ENCODE measurements at places on chromosomes 3 and 15.

DNA sequence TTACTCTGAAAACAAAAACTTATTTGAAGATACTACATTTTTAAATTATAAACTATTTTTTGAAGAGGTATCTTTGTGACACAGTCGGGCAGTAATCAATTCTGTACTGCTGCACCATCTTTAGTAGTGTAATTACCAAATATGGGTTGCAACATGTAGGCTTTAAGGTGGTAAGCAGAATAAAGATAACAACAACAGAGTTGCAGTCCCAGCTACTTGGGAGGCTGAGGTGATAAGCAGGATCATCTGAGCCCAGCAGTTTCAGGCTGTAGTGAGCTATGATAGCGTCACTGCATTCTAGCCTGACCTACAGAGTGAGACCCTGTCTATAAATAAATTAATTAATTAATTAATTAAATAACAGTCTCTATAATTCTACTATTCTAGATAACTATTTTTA, 6.0 kb downstream of the PLOD2 start:
- no peaks in the 10 kb centered on the region for H3K36me3 ChIP-seq
- no peak for DNase-seq
- H3K4me1 ChIP-seq: peaks cover 2% of the 10 kb centered on the region
- peaks cover 16% of the 10 kb centered on the region for H3K27me3 ChIP-seq
- H3K27ac ChIP-seq: no peak overlapping the region
- no peak overlapping the region for H3K4me3 ChIP-seq

- peaks cover 57% of the 10 kb centered on the region for H3K36me3 ChIP-seq
- H3K27me3 ChIP-seq: no peaks in the 10 kb centered on the region
- DNase-seq: no peak
- H3K4me1 ChIP-seq: peaks cover 73% of the 10 kb centered on the region
- no peak overlapping the region for H3K27ac ChIP-seq
Measured at GRCh38 chr15:65884511-65884910, 15.2 kb downstream of the RAB11A start.

DNA sequence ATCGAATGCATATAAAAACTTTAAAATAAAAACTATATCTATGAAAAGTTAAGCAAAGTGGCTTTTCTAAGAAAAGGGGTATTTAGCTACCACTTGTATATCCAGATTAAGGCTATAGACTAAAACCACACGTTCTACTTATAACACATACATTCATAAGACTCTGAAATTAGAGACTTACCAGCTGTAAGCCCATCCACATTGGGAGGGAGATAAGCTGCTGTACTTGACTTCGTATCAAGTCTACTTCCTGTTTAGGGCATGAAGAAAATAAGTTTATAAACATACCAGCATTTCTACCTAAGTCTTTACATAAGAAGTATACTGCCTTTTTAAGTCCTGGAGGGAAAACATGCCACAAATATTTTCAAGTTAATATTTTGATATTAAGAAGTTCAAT, 27.7 kb downstream of the AQR start:
- no peaks in the 10 kb centered on the region for H3K27me3 ChIP-seq
- H3K27ac ChIP-seq: no peak overlapping the region
- peaks cover 24% of the 10 kb centered on the region for H3K36me3 ChIP-seq
- no peak for DNase-seq
- H3K4me1 ChIP-seq: no peaks in the 10 kb centered on the region
- H3K4me3 ChIP-seq: no peak overlapping the region

DNA sequence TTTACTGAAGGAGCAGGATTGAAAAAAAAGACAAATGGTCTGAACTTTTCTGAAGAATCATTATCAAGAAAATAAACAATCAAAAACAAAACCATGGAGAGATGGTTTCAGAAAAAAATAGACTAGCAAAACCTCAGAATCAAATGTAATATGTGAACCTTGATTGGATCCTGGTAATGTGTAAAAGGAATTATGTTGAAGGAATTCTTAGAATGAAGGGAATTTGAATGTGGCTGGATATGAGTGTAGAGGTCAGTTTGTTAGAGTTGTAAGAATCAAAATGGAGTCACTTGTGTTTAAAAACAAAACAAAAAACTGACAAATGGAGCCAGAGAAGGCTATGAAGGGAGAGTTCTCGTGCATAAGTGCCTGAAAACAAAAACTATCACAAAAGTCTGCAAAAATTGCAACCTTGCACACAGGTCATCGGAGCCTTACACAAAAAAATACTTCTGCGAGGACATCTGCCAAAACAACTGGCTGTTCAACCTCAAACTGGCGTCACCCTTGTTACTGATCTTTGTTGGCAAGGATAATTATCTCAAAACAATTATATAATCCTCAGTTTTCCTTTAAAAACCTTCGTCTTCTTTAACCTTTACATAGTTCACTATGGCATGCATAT, 19.1 kb upstream of the ATP13A3 start:
- H3K4me3 ChIP-seq: no peak overlapping the region
- peaks cover 2% of the 10 kb centered on the region for H3K36me3 ChIP-seq
- no peak for DNase-seq
- no peak overlapping the region for H3K27ac ChIP-seq
- H3K4me1 ChIP-seq: no peaks in the 10 kb centered on the region

GRCh38 chr15:83514584-83514983, 67.4 kb downstream of the SH3GL3 start:
- no peak overlapping the region for H3K4me3 ChIP-seq
- no peak overlapping the region for H3K27ac ChIP-seq
- H3K36me3 ChIP-seq: no peaks in the 10 kb centered on the region

DNA sequence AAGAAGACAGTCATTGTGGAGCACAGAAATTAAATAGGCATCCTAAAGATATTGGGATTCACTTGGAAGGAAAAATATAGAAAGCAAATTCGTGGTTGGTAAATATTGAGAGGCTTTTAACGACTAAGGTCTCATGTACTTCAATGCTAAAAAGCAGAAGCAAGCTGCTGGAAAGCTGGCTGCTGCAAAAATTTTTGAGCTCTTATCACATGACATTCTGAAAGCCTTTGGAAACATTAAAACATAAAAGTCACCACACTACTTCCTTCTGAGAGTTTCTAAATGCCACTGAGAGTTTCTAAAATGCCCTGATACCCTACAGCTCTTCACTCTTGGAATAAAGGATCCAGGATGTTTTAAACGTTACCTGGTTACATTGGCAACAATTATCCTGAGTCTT, 39.0 kb upstream of the CBLB start:
- H3K27me3 ChIP-seq: no peaks in the 10 kb centered on the region
- DNase-seq: no peak
- no peak overlapping the region for H3K4me3 ChIP-seq
- H3K4me1 ChIP-seq: peaks cover 10% of the 10 kb centered on the region
- H3K36me3 ChIP-seq: no peaks in the 10 kb centered on the region

- no peaks in the 10 kb centered on the region for H3K27me3 ChIP-seq
- no peak for DNase-seq
- peaks cover 78% of the 10 kb centered on the region for H3K4me1 ChIP-seq
- H3K36me3 ChIP-seq: peaks cover 55% of the 10 kb centered on the region
- H3K27ac ChIP-seq: peak overlapping the region; percentile 34
Measured at GRCh38 chr3:10281951-10282350, 10.8 kb downstream of the GHRL start.

DNA sequence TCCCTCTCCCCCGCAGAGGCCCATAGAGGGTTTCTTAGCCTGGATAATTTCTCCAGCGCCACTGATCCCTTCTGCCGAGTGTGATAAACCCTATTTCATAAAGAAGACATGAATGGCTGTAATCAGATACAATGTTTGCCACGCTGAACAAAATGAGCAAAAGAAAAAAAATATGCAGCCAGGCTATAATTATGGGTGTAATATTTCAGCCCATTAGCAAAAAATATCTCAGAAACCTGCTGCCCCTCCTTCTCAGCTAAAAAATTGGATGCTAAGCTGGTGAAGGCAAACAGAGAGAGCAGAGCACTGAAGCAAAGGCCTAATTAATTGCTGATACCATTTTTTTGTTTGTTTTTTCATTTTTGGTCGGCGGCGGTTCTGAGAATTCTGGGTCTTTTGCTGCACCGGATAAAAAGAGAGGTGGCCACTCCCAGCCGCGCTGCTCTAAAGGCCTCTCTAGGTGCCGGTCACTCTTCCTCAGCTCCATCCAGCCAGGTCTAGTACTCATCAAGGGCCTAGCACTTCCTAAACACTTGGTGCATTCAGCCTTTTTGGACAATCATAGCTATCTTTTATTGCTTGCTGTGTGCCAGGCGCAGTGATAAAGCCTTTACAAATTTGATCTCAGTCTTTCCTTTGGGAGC, 128.7 kb upstream of the TLE3 start:
- no peaks in the 10 kb centered on the region for H3K27me3 ChIP-seq
- H3K27ac ChIP-seq: no peak overlapping the region
- no peak for DNase-seq
- peaks cover 8% of the 10 kb centered on the region for H3K4me1 ChIP-seq

- H3K4me3 ChIP-seq: peak overlapping the region; percentile 93
- H3K27me3 ChIP-seq: no peaks in the 10 kb centered on the region
- DNase-seq: no peak
- H3K27ac ChIP-seq: peak overlapping the region; percentile 89
- peaks cover 53% of the 10 kb centered on the region for H3K4me1 ChIP-seq
Measured at GRCh38 chr3:4982773-4983738, 3.8 kb downstream of the BHLHE40 start.

GRCh38 chr3:109161487-109162123, 25.1 kb downstream of the C3orf85 start:
- no peaks in the 10 kb centered on the region for H3K36me3 ChIP-seq
- peaks cover 4% of the 10 kb centered on the region for H3K27me3 ChIP-seq
- H3K4me3 ChIP-seq: no peak overlapping the region
- DNase-seq: no peak

GRCh38 chr3:196272826-196273225, 14.7 kb downstream of the PCYT1A start:
- H3K36me3 ChIP-seq: peaks cover 30% of the 10 kb centered on the region
- H3K4me1 ChIP-seq: peaks cover 52% of the 10 kb centered on the region
- no peak overlapping the region for H3K4me3 ChIP-seq
- H3K27ac ChIP-seq: peak overlapping the region; percentile 72
- no peak for DNase-seq
- no peaks in the 10 kb centered on the region for H3K27me3 ChIP-seq

DNA sequence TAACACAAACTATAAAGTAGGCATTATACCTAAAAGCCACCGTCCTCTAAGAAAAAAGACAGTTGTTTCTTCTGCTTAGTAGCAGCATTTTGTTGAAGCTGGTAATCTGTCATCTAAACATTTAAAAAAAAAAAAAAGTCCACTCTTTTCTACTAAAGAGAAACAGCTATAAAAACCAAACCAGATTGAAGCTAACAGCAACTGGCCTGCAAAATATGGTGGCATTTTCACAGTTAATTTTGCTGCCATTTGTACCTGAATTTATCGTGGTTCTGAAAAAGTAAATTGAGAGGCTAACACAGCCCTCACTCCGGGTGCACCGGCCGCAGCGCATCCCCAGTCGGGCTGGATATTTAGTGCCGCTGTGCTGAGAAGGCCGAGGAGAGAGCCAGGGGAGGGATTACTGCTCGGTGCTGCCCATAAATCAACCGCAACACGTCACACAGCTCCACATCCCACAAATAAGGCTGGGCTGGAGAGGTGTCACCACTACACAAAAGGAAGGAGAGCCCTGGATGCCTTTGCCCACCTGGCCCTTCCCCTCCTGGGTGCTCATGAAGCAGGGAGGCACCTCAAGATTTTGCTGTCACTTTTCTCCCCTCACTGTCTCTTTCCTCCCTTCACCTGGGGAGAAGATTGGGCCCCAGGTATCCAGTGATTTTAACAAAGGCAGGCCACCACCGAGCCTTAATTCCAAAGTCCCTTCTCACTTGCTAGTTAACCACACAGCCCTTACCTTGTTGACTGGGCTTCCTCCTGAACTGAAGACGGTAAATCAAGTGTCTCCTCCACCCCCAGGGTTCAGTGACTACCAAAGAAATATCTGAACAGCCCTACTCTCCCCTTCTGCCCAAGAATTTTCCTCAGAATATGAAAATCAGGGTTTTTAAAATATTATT, 44.4 kb downstream of the MECOM start:
- H3K4me1 ChIP-seq: no peaks in the 10 kb centered on the region
- no peak overlapping the region for H3K4me3 ChIP-seq
- peaks cover 7% of the 10 kb centered on the region for H3K27me3 ChIP-seq
- no peak overlapping the region for H3K27ac ChIP-seq
- DNase-seq: no peak

GRCh38 chr3:194808640-194809097, 123.0 kb downstream of the FAM43A start:
- DNase-seq: no peak
- H3K36me3 ChIP-seq: no peaks in the 10 kb centered on the region
- H3K4me3 ChIP-seq: no peak overlapping the region

DNA sequence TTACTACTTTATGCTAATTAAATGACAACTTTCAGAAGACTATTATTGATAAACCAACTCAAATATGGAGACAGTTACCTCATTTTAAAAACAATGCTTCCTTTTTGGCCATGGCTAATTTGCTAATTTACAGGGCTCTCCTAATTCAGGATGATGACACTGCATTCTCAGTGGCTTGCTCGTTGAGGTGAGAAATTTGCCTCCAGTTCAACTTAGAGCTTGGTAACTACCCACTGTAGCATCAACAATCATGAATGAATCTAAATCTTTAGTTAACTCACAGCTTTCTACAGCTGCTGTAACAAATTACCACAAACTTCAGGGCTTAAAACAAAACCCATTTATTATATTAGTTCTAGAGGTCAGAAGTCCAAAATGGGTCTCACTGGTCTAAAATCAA, 14.0 kb downstream of the PBRM1 start:
- H3K36me3 ChIP-seq: peaks cover 44% of the 10 kb centered on the region
- H3K4me3 ChIP-seq: no peak overlapping the region
- H3K27ac ChIP-seq: peak overlapping the region; percentile 89
- no peaks in the 10 kb centered on the region for H3K27me3 ChIP-seq
- DNase-seq: no peak
- peaks cover 32% of the 10 kb centered on the region for H3K4me1 ChIP-seq

DNA sequence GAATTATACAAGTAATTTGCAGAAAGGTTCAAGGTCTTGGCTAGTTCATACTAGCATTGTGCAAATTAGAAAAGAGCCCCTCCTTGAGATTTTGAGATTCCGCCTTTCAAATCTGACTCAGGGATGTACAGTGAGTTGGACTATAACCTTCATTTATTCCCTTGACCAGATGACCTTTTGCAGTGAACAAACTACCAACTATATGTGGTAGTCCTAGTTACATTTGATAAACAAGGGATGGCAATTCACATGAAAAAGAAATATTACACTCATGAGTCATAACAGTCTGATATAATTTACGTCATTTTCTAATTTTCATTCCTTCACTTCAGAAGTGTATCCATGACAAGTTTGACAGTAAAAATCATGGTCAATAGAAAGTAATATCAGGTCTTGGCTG, 860.4 kb downstream of the ROBO1 start:
- no peaks in the 10 kb centered on the region for H3K36me3 ChIP-seq
- no peak overlapping the region for H3K27ac ChIP-seq
- no peak overlapping the region for H3K4me3 ChIP-seq
- H3K27me3 ChIP-seq: no peaks in the 10 kb centered on the region
- H3K4me1 ChIP-seq: no peaks in the 10 kb centered on the region
- DNase-seq: no peak

GRCh38 chr3:113507501-113508067, 7.4 kb downstream of the SPICE1 start:
- no peak for DNase-seq
- H3K4me3 ChIP-seq: no peak overlapping the region
- no peak overlapping the region for H3K27ac ChIP-seq
- H3K36me3 ChIP-seq: peaks cover 12% of the 10 kb centered on the region
- H3K27me3 ChIP-seq: no peaks in the 10 kb centered on the region

DNA sequence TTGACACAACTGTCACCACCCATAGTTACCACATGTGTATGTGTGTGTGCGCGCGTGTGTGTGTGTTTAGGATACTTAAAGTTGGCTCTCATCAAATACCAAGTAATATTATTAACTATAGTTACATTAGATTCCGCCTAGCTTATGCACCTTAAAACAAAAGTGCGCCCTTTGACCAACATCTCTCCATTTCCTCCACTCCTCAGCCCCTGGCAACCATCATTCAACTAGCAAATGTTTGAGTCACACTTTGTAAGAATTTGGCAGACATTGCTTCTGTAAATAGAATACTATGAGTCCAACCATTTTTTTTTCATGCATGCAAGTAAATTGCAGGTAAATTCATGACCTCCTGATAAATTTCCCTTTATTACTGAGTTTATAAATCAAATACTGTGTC, 169.3 kb downstream of the GBE1 start:
- no peak overlapping the region for H3K4me3 ChIP-seq
- H3K27me3 ChIP-seq: no peaks in the 10 kb centered on the region

All from activated CD4-positive, alpha-beta T cell treated with anti-CD3 and anti-CD28 coated beads for 36 hours (primary cell).